ENCODE measurements at places on chromosomes 5 and 9.

DNA sequence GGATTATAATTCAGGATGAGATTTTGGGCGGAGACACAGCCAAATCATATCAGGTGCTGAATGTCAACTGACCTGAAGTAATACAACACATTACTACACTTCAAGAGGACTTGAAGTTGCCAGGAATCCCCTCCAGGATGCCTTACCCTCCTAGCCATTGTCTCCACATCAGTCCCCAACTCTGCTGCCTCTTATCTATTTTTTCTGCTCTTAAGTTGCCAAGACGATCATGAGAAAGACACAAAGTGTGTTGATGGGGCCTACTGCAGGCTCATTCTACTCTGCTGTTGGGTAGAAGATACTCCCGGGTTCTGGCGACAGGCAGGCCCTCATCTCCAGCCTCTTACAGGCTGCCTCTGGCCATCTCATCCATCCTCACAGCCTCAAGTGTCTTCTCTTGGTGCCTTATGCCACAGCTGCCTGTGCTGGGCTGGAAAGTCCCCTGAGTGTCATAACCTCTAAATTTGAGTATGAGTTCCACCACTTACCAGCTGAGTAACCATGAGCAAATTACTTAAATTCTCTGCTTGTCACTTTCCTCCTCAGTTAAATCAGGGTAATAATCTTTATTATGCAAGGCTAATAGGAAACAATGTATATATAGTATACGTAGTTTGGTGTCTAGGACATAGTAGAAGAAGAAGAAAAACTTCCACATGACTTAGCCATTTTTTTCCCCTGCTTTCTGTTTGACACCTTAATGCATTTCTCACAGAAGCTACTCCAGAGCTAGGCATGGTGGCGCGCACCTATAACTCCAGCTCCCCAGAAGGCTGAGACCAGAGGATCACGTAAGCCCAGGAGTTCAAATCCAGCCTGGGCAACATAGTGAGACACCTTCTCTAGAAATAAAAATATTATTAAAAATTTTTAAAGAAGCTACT is 73.0 kb upstream of the SNX2 start:
- DNase-seq = no peak

DNA sequence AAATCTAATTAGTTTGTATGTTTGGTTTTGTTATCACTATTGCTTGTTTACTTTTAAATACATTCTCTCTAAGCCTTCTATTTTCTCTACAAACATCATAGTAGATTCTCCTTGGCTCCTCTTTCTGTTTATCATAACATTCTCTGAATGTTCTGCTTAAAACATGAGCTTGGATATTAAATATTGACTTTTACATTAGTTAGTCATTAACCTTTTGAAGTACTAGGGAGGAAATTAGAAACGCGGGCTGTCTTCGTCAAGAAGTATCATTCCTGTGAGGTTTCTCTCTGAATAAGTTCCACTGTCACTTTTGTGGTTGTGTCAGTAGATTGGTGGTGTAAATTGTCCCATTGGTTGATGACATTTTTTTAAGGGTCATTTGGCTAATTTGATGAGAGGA is 821.5 kb downstream of the EFNA5 start:
- no peak for DNase-seq

- DNase-seq = no peak
Observed at GRCh38 chr5:56011835-56012234, 17.1 kb upstream of the IL6ST start.

GRCh38 chr9:17280350-17281012 is 145.6 kb downstream of the CNTLN start:
- no peak for DNase-seq

- no peak for DNase-seq
Observed at GRCh38 chr5:180596115-180596667, 4.9 kb upstream of the SCGB3A1 start.

DNA sequence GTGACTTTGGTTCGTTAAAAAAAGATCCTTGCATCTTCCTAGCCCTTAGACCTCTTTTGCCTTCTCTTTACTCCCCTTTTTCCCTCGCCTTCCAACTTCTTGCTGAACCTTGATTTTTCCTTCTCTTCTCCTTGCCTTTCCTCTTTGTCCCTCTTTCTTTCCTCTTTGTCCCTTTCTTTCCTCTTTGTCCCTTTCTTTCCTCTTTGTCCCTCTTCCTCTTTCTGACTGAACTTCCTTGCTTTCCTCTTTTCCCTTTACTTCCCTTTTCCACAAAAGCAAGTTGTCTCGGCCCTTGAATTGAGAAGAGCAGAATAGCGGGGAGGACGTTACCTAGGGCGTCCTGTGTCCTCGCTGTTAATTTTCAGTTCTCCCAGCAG is 1.4 kb upstream of the MLLT3 start:
- peak; percentile 38 for DNase-seq

GRCh38 chr9:98097836-98098235 is 21.2 kb downstream of the TRIM14 start:
- no peak for DNase-seq

DNA sequence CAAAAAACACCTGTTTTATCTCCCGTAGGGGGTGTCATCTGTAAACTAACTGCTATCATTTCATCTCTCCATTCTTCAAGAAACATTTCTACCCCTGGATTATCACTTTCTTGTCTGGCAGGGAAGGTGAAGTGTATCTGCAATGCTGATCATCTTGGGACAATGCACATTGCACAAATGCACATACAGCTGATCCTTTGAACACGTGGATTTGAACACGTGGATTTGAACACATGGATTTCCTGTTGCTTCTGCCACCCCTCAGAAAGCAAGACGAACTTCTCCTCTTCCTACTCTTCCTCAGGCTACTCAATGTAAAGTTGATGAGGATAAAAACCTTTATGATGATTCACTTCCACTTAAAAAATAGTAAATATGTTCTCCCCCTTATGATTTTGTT is 147.4 kb upstream of the PRLR start:
- DNase-seq = no peak

GRCh38 chr5:6274846-6275543 is 103.4 kb downstream of the MED10 start:
- DNase-seq = no peak

DNA sequence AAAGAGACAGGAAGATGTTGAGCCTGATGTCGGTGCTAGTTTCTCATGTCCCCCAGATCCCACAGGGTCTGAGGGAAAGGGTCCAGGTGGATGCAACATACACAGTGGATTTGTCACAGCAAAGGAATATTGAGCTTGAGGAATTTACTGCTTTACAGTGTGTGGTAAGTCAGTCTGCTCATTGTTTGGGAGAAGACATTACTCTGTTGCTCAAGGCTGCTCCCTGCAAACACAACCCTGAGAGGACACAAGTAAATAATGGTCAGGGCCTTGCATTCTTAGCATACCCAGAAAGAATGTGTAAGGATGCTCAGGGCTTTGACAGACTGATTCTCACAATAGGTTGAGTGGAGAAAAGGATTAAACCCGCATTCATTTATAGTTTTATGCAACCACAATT is 7.3 kb upstream of the MAN2A1 start:
- no peak for DNase-seq

- peak; percentile 98 for DNase-seq
Observed at GRCh38 chr9:132354637-132355355, at the start of gene SETX. TSS of gene SETX (minus strand) at chr9:132354986. CDS start at chr9:132349428, 5,558 bp downstream.

GRCh38 chr9:98185611-98186171 is 6.7 kb downstream of the CORO2A start:
- DNase-seq = no peak
